ENCODE measurements at places on chromosomes 12 and 14.

DNA sequence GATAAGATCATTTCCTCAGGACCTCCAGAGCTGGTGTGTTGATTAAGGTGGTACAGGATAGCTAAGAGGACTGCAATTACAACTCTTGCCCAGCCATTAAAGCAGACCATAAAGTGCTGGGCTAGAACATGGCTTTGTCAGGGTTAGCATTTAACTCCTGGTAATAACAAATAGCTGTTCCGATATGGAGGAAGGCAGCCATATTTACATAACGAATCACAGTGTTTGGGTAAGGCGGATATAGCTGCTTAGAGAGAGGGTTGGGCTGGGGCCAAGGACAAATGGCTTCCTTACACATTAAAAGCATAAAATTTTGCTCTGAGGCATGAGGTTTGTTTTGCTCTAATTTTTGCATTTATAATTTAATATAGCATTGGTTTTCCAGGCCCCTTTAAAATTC, 297.7 kb upstream of the DDHD1 start:
- DNase-seq, result no peak

GRCh38 chr12:49583366-49584094, 15.6 kb upstream of the MCRS1 start:
- DNase-seq, result no peak

DNA sequence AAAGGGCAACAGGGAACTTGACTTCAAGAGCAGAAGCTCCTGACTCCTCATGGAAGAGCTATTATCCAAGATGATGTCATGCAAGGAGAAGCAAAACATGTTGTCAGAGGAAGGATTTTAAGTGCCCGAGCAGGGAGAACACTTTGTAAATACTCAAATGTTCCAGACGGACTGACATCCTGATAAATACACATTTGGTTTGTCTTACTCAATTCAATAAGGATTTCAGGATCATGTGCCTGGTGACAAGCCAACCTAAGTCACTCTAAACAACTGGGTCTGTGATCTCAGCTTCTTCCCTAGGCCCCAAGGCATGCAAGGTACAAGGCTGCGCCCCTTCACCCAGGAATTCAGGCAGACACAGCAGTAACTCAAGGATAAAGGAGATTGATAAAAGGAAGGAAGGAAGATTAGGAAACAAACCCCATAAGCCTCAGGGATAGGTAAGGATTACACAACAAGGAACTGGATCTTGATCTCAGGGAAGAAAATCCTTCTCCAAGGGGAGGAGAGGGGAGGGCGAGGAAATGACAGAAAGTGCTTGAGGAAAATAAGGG, 26.8 kb upstream of the CEBPE start:
- no peak for DNase-seq

DNA sequence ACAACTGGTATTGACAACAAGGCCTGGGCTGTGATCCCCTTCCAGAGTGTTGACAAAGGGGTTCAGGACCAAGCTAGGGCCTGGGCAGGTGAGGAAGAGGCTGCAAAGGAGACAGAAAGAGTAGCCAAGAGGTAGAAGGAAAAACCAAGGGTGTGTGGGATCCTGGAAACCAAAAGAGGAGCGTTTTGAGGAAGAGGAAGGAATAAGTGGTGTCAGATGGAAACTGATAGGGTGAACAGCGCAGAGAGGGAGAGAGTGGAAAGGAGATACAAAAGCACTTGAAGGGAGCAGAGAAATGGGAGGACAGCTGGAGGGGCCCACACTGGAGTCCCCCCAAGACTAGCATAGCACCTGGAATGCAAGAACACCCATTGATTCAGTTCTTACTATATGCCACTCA, 8.3 kb upstream of the HVCN1 start:
- no peak for DNase-seq

GRCh38 chr14:85087201-85087600, 442.7 kb upstream of the FLRT2 start:
- DNase-seq, result no peak

DNA sequence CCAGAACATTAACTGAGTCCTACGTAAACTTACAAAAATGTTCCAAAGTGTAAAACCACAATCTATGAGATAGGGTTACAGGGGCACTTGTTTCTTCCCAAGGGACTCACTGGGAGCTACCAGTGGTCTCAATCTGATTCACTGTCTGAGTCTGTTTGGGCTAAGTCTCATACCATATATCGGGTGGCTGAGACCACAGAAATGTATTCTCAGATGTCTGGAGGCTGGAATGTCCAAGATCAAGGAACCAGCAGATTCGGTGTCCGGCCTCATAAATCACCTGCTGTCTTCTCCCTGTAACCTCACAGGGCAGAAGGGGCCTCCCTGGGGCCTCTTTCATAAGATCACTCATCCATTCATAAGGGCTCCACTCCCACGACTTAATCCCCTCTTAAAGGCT, 616.3 kb upstream of the TMEM132C start:
- DNase-seq, result no peak

GRCh38 chr12:76410371-76410770, 62.2 kb upstream of the BBS10 start:
- no peak for DNase-seq

GRCh38 chr14:24089890-24090289, 4.2 kb upstream of the PCK2 start:
- no peak for DNase-seq

DNA sequence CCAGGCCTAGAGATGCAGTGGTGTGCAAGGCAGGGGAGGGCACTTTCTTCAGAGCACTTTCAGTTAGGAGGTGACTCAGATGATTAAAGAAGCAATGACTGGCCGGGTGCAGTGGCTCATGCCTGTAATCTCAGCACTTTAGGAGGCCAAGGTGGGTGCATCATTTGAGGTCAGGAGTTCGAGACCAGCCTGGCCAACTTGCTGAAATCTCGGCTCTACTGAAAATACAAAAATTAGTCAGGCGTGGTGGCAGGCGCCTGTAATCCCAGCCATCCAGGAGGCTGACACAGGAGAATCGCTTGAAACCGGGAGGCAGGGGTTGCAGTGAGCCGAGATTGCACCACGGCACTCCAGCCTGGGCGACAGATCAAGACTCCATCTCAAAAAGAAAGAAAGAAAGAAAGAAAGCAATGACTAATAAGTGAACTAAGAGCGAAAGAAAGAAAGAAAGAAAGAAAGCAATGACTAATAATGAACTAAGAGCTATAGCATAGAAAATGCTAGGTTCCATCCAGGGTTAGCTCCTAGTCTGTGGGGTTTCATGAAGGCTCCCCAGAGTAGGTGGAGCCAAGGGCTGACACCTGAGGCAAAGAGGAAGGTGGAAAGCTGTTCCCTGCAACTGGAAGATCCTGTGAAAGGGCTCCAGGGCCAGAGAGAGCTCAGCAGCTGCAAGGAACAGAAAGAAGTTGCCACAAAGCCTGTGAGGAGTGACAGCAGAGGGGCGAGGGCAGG, 334.5 kb downstream of the CACNA1C start:
- peak; percentile 73 for DNase-seq

- no peak for DNase-seq
These were observed 219.1 kb downstream of the FBXL14 start for GRCh38 chr12:1375323-1375722.

DNA sequence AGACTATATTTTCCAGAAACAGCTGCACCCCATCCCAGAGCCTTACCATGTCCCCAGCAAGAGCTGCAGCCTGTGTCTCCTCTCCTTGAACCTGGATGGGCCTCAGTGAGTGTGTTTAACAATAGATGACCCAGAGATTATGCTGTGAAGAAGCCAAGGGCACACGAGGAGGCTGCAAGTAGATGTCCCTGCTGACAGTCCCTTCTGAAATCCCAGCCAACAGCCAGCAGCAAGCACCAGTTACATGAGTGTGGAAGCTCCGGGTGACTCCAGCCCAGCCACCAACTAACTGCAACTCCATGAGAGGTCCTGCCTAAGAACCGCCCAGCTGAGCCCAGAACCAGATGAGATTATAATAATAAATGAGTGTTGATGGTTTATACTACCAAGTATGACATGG, 191.7 kb downstream of the BCL11B start:
- no peak for DNase-seq

GRCh38 chr12:90770861-90771260, 184.1 kb downstream of the CCER1 start:
- DNase-seq, result no peak
